Left hindlimb (tissue), 1 donor: ENCODE measurements at places on chromosomes 3 and 15.

- DNase-seq = no peak
These were observed 57.8 kb downstream of the CEMIP start for GRCh38 chr15:80837006-80837405.

GRCh38 chr15:95444860-95445259 is 885.6 kb upstream of the NR2F2 start:
- no peak for DNase-seq

GRCh38 chr3:85304360-85304964 is 345.7 kb downstream of the CADM2 start:
- no peak for DNase-seq

DNA sequence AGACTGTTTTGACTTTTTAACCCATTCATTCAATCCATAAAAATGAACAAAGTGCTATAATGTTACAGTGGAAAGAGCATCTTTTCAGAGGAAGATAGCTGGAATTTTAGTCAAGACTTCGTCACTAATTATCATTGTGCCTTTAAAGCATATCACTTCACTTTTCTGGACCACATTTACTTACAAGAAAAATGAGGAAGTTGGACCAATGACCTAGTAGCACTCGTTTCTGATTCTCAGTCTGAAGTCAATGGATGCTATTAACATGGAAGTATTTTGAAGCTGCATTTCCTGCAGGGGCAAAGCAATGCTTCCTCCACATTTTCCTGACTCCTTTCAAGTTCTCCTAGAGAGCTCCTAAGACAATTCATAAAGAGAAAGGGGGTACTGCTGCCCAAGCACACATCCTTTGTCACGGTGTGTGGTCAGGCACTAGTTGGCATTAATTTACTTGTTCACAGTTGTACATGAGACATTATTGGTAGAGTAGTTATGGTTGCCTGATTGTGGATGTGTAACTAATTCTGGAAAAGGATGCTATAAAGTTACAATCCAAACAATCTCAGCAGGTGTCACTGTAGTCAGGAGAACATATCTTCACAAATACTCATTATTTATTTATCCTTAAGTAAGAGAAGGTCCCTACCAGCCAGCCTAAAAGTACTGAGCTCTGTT is 1049.1 kb downstream of the FHIT start:
- no peak for DNase-seq

DNA sequence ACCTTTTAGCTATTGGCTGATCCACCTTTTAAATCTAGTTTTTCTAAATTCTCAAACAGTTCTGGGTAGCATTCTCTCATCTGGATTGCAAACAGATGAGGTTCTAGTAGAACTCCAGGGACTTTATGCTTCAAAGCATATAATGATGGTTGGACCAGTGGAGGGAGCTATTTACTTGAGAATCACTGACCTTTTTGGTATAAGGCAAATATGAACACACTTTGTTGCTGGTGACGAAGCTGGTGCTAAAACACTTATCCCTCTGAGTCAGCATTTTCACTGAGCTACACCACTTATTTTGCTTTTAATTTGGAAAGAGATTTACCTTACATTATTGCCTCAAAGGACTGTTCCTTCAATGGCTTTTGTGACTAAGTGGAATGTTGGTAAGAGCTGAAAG is 58.6 kb upstream of the SLITRK3 start:
- DNase-seq = no peak

GRCh38 chr3:17088602-17089313 is 204.0 kb downstream of the PLCL2 start:
- DNase-seq = no peak

DNA sequence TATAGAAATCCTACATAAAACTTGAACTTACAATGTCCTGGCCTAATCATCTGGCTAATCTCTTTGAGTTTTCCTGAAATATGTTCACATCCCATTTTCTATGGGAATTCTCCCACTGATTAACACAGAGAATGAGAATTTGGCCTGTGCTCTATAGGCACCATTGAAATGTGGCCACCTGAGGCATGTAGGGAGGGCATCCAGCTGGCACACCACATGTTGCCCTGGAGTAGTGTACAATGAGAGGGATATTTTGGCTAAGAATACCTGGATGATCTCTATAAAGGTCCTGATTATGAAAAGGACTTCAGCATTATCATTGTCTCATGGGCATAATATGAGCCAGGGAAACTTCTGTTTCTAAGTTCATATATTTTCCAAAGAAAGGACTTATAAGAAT is 324.0 kb downstream of the ZBTB20 start:
- DNase-seq = no peak

DNA sequence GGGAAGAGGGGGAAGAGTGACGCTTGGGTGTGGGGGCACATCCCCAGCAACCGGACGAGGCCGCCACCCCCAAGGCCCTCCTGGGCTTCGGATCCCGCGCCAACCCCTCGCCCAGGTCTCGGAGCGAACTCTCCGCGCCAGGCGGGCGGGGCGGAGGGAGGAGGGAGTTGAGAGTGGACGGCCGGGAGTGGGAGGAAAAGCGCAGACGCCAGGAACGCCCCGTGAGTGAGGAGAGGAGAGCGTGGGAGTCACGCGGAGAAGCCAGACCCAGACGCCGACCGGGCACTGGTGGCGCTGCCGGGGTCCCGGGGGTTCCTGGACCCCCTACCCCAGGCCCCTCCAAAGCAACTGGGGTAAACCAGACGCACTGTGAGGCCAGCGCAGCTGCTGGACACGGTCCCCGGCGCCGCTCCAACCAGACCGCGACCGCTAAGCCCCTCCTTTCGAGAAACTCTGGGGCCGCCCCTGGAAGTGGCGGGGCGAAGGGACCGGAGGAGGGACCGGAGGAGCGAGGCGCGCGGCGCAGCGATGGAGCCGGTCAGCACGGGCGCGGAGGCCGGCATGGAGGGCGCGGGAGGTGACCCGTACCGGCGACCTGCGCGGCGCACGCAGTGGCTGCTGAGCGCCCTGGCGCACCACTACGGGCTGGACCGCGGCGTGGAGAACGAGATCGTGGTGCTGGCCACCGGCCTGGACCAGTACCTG is at the start of gene EFCC1:
Gene EFCC1, plus strand, starts transcription at position 204 of the 705 bp plus-strand sequence. Its CDS starts 325 bp downstream, at position 529.
- peak; percentile 74 for DNase-seq

DNA sequence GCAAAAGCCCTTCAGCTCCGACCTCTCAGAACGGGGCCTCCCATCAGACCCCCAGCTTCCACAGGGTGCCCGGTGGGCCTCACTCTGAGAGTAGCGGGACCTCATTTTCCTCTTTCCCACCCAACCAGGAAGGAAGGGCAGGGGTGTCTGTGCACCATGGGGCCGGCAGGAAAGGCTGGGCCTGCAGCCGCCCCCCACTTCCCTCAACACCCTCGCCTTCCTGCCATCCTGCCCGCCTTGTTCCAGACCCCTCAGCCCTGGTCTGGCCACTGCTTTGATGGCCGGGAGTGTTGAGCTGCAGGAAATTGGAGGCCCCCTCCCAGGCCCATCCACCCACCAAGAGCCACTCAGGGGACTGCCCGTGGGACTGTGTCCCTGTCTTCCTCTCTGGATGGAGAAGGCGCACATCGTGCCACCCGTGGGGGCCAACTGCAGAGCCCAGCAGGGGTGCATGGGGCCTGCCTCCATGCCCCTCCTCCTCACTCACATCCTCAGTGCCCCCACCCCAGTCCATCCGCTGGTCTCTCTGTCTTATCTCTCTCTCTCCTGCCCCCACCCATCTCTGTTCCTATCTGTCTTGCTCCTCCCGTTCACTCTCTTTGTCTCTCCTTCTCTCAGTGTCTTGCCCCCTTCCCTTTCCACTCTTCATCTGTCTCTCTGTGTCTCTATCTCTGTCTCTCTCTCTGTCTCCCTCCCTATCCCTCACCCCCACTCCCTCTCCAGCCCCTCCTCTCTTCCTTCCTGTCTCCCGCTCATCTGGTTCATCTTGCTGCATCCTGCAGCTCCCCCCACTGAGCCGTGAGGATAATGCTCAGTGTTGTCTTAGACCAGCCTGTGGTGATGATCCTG is 1.8 kb upstream of the PLXND1 start:
- no peak for DNase-seq
